Activated naive CD8-positive, alpha-beta T cell treated with anti-CD3 and anti-CD28 coated beads for 36 hours (primary cell): ENCODE measurements at places on chromosomes 1 and 21.

DNA sequence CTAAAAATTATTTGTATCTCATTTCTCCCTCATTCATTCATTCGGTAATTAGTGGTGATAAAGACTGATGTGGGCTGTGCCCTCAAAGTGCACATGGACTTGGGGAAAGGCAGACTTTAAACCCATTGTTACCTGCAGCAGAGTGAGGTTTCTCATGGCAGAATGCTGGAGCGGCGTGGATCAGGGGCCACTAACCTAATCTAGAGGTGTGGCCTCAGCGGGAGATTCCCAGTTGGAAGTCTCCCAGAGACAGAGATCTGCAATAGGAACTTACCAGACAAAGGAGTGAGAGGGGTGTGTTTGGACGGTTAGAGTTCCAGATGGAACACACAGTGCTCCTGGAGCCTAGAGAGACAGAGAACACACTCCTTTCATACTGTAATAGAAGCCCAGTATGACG is 73.5 kb downstream of the VPS26C start:
- peaks cover 29% of the 10 kb centered on the region for H3K36me3 ChIP-seq
- H3K4me3 ChIP-seq = no peak overlapping the region
- no peaks in the 10 kb centered on the region for H3K27me3 ChIP-seq
- H3K4me1 ChIP-seq = no peaks in the 10 kb centered on the region
- H3K27ac ChIP-seq = no peak overlapping the region

- no peak for DNase-seq
- H3K27me3 ChIP-seq = peaks cover 10% of the 10 kb centered on the region
- H3K4me3 ChIP-seq = no peak overlapping the region
- H3K36me3 ChIP-seq = peaks cover 6% of the 10 kb centered on the region
Measured at GRCh38 chr21:44496564-44497550, 41.5 kb downstream of the LRRC3 start.

- peaks cover 1% of the 10 kb centered on the region for H3K36me3 ChIP-seq
- no peak overlapping the region for H3K27ac ChIP-seq
Measured at GRCh38 chr1:41902159-41902577, 16.6 kb downstream of the HIVEP3 start.

DNA sequence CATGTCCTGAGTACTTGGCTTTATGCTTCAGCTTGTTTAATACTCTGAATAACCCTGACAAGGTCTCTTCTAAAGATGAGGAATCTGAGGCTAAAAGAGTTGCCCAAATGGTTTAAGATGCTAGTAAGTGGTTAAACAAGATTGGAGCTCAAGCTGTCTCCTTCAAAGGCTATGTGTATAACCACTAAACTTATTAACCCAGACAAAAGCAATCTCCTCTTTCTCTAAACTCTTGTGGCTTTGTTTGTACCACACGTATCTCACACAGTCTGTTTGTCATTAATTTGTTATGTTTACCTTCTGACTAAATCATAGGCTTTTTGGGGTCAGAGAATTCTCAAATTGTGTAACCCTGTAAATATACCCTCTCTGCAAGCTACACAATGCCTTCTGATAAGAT is 89.9 kb downstream of the HMCN1 start:
- no peaks in the 10 kb centered on the region for H3K4me1 ChIP-seq
- H3K27me3 ChIP-seq = peaks cover 24% of the 10 kb centered on the region
- H3K36me3 ChIP-seq = no peaks in the 10 kb centered on the region
- H3K27ac ChIP-seq = no peak overlapping the region
